ENCODE measurements at places on chromosomes 16 and 17.

GRCh38 chr17:77693776-77694175 lies 264.7 kb upstream of the TNRC6C start:
- DNase-seq: no peak

DNA sequence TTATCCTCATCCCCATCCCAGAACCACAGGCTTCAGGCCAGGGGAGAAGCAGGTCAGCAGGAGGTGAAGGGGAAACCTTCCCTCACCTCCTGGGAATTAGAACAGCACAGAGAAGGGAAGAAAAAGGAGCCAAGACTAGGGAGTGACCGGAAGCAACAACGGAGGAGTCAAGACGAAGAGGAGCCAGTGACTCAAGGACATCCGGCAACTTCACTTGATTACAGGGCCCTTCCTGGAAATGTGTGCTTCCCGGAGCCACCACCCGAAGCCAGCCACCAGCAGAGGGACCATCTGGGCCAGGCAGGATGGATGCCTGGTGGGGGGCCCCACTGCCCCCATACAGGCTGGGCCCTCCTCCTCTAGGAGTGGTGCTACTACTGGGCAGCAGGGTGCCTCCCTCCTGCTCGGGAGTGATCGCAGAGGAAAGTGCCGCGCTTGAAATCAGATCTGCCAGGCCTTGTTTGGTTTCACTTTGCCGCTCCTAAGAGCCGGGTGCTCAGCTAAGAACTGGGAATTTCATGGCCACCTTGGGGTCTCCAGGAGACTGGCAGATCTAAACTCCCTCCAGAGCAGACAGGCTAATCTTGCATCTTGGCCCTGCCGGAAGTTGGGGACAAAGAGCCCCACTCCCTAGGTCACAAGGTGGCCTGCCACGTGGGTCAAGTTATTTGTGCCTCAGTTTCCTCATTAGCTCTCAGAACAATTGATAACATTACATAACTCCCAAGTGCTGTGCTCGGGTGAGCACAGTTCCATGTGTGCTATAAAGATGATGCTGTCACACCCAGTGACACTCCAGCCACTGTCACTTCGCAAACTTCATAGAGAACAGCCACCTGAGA lies 6.6 kb downstream of the CDC42EP4 start:
- DNase-seq: no peak

- DNase-seq: no peak
Observed at GRCh38 chr16:11213373-11213772, 42.6 kb downstream of the SOCS1 start.

DNA sequence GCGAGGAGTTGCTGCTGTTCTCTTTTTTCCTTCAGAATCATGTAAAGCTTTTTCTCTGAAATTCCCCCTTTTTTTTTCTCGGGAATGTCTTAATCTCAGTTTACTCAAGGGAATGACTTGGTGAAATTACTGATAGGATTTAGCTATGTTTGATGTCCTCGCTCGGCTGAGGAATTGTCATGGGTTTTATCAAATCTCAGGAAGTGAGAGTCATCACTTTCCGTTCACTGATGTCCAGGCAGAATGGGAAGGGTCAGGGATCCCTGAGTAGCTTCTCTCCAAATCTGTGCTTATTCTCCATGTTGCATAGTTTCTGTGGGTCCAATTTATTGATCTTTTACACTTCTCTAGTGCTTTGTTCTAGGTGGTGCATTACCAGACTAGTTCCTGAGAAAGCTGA lies 6.3 kb downstream of the IGSF6 start:
- no peak for DNase-seq

DNA sequence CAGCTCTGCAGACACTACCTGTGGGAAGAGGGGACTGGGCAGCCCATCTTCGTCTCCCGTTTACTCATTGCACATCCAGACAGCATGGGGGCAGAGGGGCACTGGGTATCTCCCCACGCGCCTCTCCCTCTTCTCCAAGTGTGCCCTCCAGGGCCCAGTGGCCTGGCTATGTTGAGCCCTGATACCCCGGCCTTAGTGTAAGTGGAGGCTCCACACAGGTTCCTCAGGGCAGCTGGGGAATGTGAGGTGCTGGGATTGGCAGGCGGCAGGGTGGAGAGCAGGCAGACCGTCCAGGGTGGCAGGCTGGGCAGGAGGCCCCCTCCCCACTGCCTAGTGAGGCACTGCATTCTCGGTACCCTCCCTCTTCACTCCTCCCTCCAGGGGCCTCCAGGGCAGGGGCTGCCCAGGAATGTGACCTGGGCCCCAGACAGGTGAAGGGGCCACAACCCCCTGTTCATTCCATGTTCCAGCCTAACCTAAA lies 13.2 kb upstream of the NAGLU start:
- DNase-seq: no peak

DNA sequence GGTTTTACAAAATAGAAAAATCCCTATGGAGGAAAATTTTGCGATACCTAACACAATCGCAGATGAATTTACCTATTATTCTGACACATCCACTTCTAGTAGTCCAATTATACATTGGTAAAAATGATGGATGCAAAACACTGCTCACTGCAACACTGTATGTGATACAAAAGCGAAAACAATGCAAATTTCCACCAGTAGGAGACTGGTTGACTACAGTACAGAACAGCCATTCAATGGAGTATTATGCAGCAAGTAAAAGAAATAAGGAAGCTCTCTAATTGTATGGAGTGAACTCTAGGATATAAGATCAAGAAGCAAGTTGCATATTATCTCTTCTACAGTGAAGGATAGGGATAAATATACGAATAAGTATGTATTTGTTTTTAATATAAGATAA lies 48.5 kb downstream of the SETD6 start:
- no peak for DNase-seq

- no peak for DNase-seq
Observed at GRCh38 chr16:361341-361871, 8.9 kb upstream of the AXIN1 start.

- DNase-seq: peak; percentile 86
Observed at GRCh38 chr17:39401412-39402243, at the start of gene FBXL20. Gene FBXL20, minus strand, starts transcription at chr17:39401626. Its CDS starts 224 bp downstream, at chr17:39401402.

GRCh38 chr17:43645765-43646481 lies 15.8 kb downstream of the MEOX1 start:
- no peak for DNase-seq

- no peak for DNase-seq
Observed at GRCh38 chr16:27228621-27229501, 25.5 kb downstream of the KDM8 start.

GRCh38 chr17:42323268-42323773 lies 35.0 kb downstream of the STAT5A start:
- no peak for DNase-seq

DNA sequence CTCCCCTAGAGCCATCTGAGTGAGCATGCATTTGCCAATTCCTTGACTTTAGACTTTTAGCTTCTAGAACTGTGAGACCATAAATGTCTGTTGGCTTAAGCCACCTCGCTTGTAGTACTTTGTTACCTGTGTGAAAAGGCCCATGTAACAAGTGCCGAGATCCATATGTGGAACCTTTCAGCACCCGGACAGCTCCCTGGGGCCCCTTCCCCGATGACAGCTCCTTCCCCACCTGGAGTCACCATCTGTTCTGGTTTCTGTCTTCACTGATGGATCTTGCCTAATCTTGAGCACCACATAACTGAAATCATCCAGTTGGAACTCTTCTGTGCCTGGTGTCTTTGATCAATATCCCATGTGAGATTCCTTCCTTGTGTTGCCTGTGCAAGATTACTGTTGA lies 78.9 kb upstream of the EEF2KMT start:
- DNase-seq: no peak

- no peak for DNase-seq
Observed at GRCh38 chr17:31249835-31250141, 47.3 kb downstream of the OMG start.

GRCh38 chr16:20791923-20792612 lies 14.2 kb downstream of the ERI2 start:
- no peak for DNase-seq

DNA sequence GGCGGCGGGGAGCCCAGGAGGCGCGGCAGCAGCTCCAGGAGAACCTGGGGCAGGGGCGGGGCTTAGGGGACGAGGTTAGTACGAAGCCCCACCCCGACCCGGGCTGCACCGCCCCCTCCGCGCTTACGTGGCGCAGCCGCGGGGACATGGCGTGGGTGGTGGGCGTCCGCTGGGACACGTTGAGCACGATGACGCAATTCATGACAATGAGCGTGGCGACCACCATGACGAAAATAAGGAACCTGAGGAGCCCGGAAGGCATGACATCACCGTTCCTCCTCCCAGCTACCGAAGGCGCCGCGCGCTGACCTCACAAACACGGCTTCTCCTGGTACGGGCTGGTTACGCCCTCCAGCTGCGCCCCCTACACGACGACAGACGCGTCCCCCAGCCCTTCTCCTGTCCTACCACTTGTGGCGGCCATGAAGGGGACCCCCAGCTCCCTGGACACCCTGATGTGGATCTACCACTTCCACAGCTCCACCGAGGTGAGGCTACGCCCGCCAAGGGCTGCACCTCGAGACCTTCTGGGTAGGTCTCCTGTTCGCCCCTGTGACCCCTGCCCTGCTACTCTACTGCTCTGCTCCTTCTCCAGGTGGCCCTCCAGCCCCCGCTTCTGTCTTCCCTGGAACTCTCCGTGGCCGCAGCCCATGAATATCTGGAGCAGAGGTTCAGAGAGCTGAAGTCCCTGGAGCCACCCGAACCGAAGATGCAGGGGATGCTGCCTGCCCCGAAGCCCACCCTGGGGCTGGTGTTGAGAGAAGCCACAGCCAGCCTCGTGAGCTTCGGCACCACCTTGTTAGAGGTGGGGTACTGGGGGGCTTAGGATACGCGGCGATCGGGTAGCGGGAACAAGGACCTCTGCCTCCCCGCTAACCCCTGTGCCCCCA lies at the start of gene C17orf107:
Gene C17orf107, plus strand, starts transcription at position 196 of the 890 bp plus-strand sequence. Its CDS starts 227 bp downstream, at position 423.
- peak; percentile 88 for DNase-seq

- no peak for DNase-seq
Observed at GRCh38 chr17:63838631-63839171, 3.8 kb downstream of the SMARCD2 start.

DNA sequence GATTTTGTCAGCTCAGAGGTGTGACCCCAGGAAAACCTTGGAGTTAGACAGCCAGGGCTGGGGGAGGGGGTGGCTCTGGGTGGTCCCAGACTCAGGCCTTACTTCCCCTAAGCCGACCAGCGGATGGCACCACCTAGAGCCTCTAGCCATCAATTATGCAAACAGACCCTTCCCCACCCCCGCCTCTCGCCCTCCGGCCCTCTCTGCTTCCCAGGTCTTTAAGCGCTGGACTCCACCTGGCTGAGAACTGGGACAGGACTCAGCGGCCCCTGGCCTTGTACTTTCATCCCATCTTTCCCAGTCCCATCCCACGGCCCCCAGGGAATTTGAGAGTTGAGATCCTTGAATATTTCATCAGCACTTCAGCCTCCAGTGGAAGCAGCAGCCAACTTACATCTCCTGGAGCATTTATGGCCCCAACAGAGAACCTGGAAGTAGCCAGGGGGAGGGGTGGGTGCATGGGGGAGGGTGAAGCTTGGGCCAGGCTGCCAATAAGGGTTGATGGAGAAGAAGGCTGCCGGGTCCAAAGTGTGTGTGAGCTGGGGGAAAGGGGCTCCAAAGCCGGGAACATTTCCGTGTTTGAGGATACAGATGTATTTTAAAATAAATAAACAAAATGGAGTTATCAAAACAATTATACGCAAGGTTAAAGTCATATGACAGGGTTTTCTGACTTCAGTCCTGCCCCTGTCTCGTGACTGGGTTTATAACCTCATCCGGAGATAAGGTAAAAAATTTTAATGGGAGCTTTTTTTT lies 7.5 kb upstream of the JUP start:
- DNase-seq: no peak

DNA sequence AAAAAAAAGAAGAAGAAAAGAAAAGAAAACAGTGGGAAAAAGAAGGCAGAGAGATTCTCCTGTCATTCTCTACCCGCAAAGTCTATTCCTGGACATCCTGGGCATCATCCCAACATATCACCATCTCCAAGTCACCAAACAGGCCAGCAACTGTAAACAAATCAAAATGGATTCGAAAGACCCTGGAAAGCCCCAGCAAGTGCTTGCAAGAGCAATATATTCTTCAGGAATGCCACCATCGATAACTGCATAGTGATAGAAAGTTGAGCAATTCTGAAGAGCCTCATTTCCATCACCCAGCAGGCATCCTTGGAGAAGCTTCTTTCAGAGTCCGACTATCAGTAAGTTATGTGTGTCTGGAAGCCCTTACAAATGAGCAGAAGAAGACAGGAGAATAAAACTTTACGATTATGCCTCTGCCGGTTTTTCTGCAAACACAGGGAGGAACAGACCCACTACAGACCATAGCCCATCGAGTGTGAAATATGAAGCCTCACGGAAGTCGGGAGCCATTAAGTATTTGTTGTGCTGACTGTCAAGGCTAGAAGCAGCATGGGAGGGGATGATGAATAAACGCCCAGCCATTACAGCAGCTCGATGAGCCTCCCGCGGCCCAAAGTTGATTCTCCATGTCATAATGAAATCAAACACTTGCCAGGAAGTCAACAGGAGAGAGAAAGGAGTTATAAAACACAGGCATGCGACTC lies 64.5 kb upstream of the SEC14L1 start:
- DNase-seq: no peak

DNA sequence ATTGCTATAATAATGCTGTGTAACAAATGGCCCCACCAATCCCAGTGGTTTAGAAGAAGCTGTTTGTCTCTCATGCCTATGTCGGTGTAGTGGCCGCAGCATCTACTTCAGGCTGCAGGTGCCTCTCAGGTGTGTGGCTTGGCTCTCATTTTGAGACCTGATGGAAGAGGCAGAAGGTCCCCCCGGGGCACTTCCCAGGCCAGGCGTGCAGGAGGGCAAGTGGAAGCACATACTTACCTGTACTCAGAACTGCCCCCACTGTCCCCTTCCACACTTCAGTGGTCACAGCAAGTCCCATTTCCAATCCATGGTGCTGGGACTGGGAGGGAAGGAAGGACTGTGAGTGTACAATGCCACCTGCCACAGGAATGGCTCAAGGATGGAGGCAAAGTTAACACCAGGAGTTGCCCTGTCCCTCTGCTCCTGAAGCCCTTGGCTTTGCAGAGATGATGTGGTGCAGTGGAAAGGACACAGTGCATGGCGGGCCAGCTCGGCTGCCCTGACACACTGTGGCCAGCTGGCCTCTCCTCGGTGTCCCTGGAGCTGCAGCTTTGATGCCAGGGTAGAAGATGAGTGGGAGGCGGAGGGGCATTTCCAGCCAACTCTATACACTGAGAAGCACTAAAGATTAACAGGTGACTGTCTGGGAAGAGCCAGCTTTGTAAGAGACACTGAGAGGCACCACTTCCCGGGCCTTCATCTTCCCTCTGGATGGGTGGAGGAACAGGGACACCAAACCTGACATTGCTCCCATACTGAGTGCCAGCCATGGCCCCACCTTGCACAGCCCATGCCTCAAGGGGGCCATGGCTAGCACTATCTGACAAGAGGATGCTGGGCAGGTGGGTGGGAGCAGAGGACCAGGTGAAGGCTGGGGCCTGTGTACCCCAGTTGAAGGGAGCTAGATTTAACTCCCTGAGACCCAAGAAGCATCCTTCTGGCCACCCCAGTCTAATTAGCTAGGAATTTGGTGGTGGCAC lies 105.9 kb downstream of the METRNL start:
- no peak for DNase-seq

- DNase-seq: no peak
Observed at GRCh38 chr17:32150358-32150757, 8.1 kb downstream of the RHOT1 start.
